ENCODE measurements at places on chromosomes 12 and 14. TPM values are rescaled to one million over a fixed set of nuclear protein-coding genes. Genes with fewer than 3 reads are reported as not detected.
A peak's percentile ranks its signal among the peaks of the same experiment; 100 is the strongest.

DNA sequence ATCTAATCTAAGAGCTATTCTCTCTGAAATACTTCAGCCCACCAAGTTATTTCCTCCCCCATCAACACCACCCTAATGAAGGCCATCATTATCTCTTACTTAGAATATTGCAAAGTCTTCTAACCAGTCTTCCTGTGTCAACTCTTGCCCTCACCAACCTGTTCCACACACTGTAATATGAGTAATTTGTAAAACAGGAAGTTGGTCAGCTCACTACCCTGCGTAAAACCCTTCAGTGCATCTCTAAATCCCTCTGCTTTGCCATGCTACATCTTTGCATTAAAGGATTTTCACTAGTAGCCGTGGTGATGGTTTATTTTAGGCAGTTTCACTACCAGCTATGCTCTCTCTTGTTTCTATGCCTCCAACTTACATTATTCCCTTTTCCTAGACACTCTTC is 70.0 kb downstream of the KIF21A start:
- peak; percentile 98 for ATAC-seq

DNA sequence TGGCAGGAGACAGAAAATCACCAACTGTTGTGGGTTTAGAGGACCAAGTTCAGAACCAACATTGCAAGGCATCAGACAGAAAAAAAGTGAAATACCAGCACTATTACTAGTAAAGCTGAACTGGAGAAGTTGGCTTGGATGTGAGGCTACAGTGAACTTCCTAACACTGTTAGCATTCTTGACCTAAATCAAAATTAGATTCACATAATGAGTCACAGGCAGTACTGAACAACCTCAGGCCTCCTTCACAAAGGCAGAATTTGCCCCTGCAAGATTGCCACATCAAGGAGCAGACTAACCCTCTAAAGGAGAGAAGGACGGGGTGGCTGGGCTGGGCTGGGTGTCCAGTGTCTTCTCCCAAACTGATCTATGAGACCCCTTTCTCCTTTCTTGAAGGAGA is 539.7 kb downstream of the SNAPC1 start:
- ATAC-seq, result no peak

- ATAC-seq, result no peak
These were observed 5.7 kb upstream of the AKAP5 start for GRCh38 chr14:64459405-64460136.

Gene RNASE4
- total RNA-seq, result 1.0 TPM

DNA sequence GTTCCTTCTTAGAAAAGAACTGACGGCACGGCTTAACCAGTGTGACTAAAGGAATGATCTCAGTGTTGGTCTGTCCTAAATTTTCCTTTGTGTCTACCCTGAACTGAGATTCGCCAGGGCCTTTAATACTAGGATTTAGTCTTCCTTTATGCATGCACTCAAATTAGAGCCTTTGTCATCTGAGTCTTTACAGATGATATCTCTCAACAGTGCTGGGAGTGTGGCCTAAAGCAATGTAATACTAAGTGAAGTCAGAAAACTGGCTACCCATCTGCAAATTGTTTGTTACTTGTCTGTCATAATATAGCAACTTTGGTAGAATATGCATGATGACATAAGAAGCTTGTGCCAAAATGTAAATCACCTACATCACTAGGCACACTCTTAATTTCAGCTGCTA is 95.4 kb downstream of the PTPRO start:
- no peak for ATAC-seq

- ATAC-seq, result no peak
These were observed 190.6 kb downstream of the CALM1 start for GRCh38 chr14:90587252-90587910.

Gene MIP
- total RNA-seq, result not detected

DNA sequence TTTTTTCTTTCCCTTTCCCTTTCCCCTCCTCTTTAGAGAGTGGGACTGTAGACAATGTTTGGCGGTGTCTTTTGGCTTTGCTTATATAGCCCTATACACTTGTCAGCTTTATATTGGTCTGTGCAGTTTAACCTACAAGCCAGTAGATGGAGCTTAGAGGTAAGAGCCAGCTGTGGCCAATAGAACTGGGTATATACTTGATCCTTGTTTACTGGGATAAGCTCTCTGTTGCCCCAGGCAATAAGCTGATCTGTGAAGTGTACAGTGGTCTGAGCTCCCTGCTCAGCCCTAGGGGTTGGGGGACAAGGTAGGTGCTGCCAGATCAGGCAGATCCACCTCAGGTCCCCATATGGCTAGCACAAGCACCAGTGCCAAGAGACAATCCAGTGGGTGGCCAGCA is 434.1 kb downstream of the NOVA1 start:
- no peak for ATAC-seq

- ATAC-seq, result no peak
These were observed 157.4 kb downstream of the STXBP6 start for GRCh38 chr14:24892497-24893051.

Gene ZC3H14
- total RNA-seq, result 48.3 TPM

Gene CELA1
- total RNA-seq, result not detected

Gene RIMKLB
- total RNA-seq, result 0.95 TPM

GRCh38 chr14:99481745-99482099 is 513 bp downstream of the CCNK start:
- ATAC-seq, result no peak

Gene GPRC5D
- not detected for total RNA-seq

Gene MYF6
- total RNA-seq, result not detected

DNA sequence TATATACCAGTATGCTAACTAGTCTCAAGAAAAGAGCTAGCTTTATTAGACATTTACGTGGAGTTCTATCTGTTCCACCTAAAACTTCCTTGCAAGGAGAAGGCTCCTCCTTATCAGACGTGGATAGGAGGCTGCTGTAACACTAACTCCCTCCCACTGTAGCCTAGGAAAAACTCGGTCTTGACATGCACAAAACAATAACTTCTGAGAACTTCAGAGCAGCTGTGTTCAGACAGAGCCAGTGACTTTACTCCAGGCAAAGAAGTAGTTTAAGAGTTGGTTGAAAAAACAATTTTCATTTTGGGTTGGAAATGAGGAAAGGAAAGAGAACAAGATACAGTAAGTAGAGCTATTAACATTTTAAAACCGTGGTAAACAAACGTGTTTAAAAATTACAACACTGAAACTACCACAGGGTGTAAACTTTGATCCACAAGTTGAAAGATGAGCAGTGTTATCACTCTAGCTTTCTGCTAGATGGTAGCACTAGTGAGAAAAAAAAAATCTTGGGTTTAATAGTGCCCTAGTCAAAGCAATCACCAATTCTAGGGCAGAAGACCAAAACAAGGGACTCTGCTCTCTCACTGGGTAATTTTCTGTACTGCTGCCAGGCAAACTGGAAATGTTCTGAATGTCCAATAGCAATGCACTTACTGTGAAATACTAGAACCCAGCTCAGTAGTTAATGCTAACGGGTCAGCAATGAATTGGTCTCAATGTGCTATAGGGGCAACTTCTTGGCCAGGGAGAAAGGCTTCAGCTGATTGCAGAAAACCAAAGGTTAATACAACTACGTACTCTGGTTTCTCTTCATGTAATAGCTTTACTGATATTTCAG is 2.4 kb downstream of the ATF7 start:
- ATAC-seq, result no peak

Gene TIMELESS
- 57.4 TPM for total RNA-seq

DNA sequence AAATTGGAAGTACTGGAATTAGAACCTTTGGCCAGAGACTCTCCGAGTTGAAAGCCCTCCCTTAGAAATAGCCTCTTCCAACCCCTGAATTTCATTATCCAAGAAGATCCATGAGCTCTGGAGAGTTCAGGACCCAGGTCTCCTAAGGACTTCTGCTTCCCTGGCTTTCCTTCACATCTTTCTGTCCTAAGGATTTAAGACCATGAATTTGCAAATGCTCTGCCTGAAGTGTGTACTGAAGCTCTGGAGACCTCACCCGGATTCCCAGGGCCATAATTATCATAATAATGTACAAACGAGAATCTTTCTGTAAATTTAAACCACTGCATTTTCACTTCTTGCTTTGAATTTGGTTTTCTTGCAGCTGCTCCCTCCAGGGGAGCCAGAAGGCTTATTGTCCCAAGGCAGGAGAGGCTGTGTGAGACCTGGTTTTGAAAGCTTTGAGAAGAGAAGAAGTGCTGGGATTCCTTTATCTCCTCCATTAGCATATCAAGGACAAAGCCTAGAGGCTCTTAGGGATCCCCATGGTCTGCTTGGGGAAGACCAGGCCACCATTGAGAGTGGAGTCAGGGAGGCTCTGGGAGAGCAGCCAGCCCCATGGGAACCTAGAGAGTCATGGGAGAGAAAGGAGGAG is 41.1 kb downstream of the GLRX5 start:
- ATAC-seq, result no peak

- ATAC-seq, result no peak
These were observed 703.0 kb upstream of the TBX3 start for GRCh38 chr12:115386946-115387345.

GRCh38 chr14:33704481-33704880 is 246.4 kb downstream of the EGLN3 start:
- no peak for ATAC-seq

- no peak for ATAC-seq
These were observed 4.1 kb upstream of the WIF1 start for GRCh38 chr12:65125247-65125646.

DNA sequence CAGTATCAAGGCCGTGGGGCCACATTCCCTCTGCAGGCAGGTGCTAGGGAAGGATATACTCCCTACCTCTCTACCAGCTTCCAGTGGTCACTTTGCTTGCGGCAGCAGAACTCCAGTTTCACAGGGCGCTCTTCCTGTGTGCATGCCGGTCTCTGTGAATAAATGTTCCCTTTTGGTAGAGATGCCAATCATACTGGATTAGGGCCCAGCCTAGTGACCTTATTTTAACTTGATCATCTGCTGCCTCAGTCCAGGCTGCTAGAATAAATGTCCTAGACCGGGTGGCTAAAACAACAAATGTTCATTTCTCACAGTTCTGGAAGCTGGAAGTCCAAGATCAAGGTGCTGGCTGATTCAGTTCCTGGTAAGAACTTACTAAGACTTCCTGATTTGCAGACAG is 198.8 kb upstream of the TMEM132C start:
- no peak for ATAC-seq

DNA sequence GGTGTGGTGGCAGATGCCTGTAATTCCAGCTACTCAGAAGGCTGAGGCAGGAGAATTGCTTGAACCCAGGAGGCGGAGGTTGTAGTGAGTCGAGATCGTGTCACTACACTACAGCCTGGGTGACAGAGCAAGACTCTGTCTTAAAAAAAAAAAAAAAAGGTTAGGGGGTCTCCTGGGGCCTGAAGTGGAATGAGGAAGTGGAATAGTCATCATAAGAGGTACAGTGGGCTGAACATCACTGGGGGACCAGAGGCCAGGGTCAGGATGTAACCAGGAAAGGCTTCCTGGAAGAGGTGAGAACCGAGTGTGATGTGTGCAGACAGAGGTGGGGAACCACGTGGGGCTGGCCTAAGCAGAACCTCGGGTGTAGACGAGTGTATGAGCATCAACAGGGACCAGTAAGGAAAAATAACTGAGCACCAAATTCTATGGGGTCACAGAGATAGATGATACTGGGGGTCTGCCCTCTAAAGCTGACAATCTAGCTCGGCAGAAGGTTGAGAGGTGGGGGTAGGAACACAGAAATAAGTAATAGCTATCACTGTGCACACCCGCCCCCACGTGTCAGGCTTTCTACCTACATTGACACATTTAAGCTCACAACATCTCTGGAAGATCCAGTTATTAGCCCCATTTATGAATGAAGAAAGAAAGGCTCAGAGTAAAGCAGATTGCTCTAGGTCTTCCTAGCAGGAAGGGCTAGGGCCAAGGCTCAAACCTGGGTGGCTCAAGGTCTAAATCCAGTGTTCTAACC is 5.0 kb upstream of the COX6A1 start:
- no peak for ATAC-seq

DNA sequence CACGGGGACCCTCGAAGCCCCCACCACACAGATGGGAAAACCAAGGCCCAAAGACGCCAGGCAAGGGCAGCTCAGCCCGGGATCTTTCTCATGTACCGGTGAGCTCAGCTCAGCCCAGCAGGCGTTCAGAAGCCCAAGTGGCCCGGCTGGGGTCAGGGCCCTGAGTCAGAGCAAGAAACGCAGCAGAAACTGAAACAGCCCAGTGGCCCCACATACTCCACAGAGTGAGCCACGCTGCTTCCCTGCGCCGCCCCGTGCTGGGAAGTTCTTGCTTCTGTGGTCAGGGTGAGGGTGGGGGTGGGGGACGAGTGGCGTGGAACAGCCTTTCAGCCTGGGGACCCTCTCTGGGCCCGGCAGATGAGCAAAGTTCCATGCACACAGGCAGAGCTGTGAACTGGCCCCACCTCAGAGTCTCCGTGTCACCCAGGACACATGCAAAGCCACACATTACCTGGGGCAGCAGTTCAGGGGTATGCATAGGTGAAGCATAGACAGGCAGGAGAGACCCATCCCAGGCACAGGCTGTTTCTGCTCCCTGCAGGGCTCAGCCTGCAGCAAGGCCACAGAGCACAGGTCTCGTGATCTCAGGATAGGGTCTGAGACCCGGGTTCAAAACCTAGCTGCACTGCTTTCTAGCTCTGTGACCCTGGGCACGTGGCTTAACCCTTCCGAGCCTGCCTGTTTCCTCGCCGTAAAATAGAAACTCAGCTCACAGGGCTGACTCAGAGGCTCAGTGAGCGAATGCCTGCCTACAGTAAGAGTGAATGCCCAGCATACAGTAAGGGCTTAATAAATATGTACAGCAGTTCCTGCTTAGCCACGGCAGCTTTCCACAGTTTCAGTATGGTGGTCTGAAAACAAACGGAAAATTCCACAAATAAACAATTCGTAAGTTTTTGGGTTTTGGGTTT is 21.6 kb downstream of the NCOR2 start:
- peak; percentile 93 for ATAC-seq

DNA sequence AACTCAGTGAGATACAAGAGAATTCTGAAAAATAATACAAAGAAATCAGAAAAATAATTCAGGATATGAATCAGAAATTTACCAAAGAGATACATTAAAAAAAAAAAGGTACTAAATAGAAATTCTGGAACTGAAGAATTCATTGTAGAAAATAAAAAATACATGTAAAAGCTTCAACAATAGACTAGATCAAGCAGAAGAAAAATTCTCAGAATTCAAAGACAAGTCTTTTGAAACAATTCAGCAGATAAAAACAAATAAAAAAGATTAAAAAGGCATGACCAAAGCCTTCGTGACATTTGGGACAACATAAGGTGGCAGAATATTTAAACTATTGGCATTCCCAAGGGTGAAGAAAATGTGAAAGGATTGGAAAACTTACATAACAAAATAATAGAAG is 133.1 kb upstream of the CNOT2 start:
- no peak for ATAC-seq

Gene ABCC9
- 0.04 TPM for total RNA-seq

GRCh38 chr14:73785834-73786635 is 65.6 kb upstream of the PTGR2 start:
- ATAC-seq, result peak; percentile 47

Gene HNF1A
- total RNA-seq, result not detected

Measured in activated T-helper 17 cell treated with anti-CD3 and anti-CD28 coated beads, Interleukin-2, amount 50 U/mL, for 72 hours (primary cell).